ENCODE measurements at places on chromosomes 3 and 15. TPM values are rescaled to one million over a fixed set of nuclear protein-coding genes. Genes with fewer than 3 reads are reported as not detected.

Gene TRPM1
- not detected for total RNA-seq

Gene UBAP1L
- 2.8 TPM for total RNA-seq

Gene GRM7
- total RNA-seq = not detected

Gene MESP2
- not detected for total RNA-seq

Gene TRPM7
- total RNA-seq = 48.2 TPM

Gene GOLGA8J
- total RNA-seq = not detected

Gene LRRC31
- total RNA-seq = not detected

Measured in activated CD8-positive, alpha-beta memory T cell treated with anti-CD3 and anti-CD28 coated beads for 36 hours (primary cell).